ENCODE measurements at places on chromosomes 6 and 20.

DNA sequence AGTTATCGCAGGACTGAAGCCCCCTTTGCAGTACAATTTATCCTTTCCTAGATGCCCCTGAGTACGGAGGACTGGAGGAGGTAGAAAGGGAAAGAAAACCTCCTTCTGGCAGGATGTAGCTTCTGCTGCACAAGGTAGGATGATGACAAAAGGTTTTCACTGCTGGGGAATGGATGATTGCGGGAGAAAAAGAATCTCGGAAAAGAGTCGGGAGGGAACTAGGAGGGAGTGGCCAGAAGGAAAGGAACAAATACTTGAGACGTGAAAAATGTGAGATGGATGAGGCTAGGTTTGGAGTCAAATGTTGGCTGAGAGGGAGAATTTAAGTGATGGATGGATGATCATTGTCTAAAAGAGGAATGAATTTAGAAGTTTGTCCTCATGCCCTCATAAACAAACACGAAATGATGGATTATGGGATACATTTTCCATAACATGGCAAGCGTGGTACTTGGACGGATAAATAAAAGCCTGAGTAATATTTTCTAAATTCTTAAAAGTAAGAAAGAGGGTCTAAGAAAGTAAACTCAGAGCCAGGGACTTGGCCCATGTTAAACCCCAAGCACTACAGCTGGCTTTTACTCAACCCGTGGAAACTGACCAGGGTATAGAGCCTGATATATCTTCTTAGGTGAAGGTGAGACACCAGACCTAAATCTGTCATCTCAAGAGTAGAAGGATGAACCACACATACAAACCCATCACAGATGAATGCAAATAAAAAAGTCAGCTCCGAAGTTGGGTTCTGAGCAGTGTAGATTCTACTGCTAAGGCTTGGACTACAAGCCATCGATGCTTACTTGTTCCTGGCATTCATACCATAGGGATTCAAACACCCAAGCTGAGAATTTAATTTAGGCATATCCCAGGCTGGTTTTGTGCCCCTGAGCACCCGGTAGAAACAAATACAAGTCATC lies 72.4 kb downstream of the HFE start:
- DNase-seq = no peak

DNA sequence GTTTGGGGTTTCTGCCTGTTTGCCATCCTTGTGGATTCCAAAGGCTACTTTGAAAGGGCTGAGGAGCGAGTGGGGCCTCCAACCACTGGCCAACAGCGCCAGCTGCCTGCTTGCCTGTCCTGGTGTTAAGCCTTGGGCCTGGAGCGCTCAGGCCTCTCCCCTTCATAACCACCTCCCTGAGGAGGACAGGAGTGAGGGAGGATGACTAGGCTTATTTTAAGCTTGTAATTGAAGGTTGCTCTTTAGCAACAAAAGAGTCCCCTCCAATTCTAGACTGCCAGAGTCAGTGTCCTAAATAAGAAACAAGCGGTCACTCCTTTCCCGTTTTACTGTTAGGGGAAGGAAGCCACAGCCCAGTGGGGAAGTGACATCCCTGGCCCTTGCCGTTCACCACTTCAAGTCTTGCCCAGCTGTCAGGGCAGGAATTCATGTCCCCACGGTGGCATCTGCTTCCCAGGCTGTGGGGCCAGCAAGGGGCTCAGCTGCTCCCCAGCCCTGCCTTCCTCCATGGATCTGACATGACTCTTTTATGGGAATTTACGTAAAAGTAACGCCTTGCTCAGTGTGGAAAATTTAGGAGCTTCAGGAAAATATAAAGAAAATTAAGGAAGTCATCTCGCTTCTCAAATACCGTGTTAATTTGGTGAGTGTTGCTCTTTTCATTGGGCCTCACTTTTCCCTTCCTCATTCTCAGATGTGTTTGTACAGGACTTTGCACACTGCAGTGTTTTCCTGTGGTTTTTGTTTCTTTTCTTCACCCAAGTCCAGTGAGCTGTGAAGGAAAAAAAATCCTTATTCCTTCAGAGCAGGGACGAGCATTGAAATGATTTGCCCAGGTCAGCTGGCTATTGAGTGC lies 57.8 kb downstream of the SSR1 start:
- no peak for DNase-seq

GRCh38 chr6:558959-559358 lies 97.9 kb downstream of the HUS1B start:
- no peak for DNase-seq

GRCh38 chr6:35920793-35921732 lies at the start of gene SRPK1:
TSS of gene SRPK1 (minus strand) at chr6:35921098. CDS start at chr6:35921056, 42 bp downstream.
- peak; percentile 69 for DNase-seq

- DNase-seq = peak; percentile 17
Observed at GRCh38 chr20:25750765-25751696, 54.4 kb upstream of the ZNF337 start.

GRCh38 chr6:45479834-45480751 lies 102.4 kb upstream of the SUPT3H start:
- DNase-seq = no peak

- no peak for DNase-seq
Observed at GRCh38 chr6:13761361-13762036, 49.9 kb upstream of the RANBP9 start.

- no peak for DNase-seq
Observed at GRCh38 chr6:42333612-42334011, 116.0 kb upstream of the MRPS10 start.

- DNase-seq = no peak
Observed at GRCh38 chr20:50276119-50277063, 85.8 kb downstream of the CEBPB start.

DNA sequence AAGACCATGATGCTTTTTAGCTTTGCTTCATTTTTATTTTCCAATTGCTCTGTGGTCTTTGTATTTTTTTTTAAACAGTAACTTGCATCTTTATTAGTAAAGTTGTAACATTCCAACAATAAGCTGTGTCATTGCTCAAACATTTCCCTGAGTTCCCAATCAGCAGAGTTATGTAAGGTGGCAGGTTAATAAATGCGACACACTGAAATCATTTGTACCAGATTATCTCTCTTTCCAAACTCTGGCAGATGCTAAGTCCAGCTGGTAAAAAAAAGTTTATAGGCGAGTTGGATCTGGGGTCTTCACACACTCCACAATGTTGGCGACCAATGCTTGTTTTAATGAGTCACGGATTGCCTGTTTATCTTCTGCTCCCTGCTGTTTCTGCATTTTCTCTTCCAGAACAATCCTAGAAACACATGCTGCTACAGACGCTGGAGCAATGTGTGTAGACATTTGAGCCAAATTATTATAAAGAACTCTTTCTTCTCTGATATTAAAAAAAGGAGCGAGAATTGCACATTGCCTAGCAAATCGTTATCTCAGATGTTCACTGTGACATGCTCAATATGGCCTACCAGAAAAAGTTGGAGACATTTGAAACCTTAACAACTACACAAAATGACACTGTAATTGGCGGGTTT lies 113.6 kb upstream of the IFNGR1 start:
- DNase-seq = no peak

- no peak for DNase-seq
Observed at GRCh38 chr6:19524366-19525186, 312.6 kb upstream of the ID4 start.

DNA sequence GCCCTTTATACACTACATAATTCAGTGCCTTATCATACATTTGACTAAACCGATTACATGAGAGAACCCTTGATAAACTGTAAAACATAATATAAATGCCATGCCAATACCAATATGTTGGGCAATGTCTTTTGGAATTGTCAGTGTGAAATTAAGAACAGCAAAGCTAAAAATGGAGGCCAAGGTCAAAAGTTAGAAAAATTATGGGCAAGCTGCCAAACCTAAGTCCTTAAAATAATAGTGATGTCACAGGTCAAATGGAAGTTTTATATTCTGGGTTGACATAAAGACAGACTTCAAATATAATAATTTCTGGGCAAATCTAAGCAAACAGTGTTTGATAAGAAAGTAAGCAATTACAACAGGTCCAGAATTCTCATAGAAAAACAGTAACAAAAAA lies 696.7 kb downstream of the RNF144B start:
- DNase-seq = no peak

GRCh38 chr20:48536206-48536605 lies 291.6 kb downstream of the PREX1 start:
- DNase-seq = no peak
